Forelimb muscle (tissue), 1 donor: ENCODE measurements at places on chromosomes 3 and 15. TPM values are rescaled to one million over a fixed set of nuclear protein-coding genes. Genes with fewer than 3 reads are reported as not detected.

The PFKFB4 gene
- polyA plus RNA-seq = 5.1 TPM

The GABPB1 gene
- polyA plus RNA-seq = 16.2 TPM

DNA sequence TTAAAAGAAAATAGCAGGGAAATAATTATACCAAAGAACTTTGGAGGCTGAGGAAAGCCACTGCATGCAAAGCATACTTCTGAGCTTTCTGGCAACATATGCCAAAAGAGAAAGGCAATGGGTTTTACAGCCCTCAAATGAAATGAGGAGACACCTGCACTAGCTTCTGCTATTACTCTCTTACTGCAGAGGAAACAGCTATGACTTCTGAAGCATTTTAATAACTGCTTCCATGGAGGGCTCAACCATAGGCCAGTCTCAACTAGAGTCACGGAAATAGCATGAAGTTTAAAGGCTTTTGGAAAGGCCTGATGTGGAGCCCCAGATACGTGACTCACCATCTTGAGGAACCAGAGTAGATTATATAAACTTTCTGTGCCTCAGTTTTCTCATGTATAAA lies 114.8 kb downstream of the OXNAD1 start:
- no peak for DNase-seq

- DNase-seq = no peak
These were observed 64.2 kb upstream of the PYGO1 start for GRCh38 chr15:55652359-55652758.
